ENCODE measurements at places on chromosomes 5 and 9. TPM values are rescaled to one million over a fixed set of nuclear protein-coding genes. Genes with fewer than 3 reads are reported as not detected.

DNA sequence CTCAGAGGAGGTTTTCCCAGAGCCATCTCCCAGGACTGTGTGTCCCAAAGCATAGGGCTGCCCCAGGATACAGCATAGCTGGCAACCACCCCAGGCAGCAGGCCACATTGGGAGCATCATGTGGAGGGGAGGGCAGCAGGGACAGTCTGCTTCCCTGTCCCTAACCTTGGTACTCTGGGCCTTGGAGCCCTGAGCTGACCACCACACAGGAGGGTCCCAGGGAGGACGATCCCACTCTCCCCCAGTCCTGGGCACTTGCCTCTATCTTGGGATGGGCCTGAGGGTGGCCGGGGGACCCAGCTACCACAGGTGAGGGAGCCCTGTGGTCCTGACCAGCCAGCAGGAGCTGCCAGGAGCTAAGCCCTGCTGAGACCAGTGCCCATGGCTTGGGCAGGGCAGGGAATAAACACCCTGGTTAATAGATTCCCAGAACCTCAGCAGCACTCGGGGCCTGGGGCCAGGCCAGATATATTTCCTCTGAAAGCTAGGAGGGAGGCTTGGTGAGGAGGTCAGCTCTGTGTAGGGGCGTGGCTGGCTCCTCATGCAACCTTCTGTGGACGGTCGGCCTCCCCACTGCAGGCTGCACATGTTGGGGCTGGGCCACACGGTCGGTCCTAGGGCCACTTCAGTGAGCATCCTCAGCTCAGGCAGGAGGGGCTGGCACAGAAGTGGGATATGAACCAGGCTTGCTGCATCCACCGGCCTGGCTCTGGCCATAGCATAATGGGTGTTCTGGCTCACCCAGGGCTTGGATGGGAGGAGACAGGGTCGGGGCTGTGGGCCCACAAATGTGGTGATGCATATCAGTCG lies 4.2 kb downstream of the NINJ1 start:
- DNase-seq = no peak

Gene PCDHGB1
- total RNA-seq = 2.0 TPM

- DNase-seq = no peak
Measured at GRCh38 chr5:79456890-79457583, 56.9 kb downstream of the HOMER1 start.

DNA sequence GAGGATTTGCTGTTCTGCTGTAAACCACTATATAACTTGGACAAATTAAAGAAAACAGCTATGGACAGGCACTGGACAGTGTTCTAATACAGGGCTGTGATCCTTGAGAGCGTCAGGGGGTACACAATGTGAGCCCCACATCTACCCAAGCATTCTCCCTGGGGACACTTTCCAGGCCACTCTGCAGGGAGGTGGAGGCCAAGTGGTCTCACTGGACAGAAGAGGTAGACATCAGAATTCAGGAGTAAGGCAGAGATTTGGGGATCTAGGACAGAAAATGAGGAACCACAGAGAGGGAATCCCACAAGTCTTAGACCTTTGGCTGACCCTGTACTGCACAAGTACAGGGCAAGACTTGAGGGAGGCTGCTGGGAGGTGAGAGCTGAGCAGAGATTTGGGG lies 3.8 kb upstream of the IGFBPL1 start:
- DNase-seq = no peak

Gene HAVCR2
- not detected for total RNA-seq

- no peak for DNase-seq
Measured at GRCh38 chr9:81566074-81566698, 123.2 kb downstream of the TLE1 start.

Gene CDX1
- not detected for total RNA-seq

DNA sequence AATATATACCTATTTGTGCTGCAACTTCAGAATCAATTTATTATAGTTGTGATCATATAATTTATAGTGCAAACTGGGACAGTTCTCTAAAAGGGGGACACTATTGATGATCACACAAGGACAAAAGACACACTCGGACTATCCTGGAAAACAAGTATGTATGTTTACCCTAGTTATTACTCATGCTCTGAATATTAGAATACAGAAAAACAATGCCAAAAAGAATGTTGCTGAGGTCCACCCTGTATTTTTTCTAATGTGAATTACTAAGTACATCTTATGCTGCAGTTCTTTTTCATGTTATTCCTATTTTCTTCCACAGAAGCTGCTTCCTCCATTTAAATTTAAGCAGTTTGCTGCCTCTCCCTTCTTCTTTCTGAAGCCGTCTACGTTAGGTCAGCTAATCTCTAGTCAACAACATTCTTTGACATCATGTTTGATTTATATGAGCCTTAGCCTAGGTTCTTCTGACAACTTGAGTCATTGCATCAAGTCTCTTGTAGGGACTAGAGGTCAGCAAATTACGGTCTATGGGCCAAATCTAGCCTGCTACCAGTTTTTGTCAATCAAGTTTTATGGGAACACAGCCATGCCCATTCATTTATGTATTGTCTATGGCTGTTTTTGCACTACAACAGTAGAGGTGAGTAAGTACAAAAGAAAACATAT lies 40.1 kb upstream of the PPP3R2 start:
- DNase-seq = no peak

DNA sequence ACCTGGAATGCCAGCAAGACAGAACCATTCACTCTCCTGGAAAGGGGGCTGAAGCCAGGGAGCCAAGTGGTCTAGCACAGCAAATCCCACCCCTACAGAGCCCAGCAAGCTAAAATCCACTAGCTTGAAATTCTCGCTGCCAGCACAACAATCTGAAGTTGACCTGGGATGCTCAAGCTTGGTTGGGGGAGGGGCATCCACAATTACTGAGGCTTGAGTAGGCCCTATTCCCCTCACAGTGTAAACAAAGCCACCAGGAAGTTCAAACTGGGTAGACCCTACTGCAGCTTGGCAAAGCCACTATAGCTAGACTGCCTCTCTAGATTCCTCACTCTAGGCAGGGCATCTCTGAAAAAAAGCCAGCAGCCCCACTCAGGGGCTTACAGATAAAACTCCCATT lies 17.3 kb downstream of the RIGI start:
- DNase-seq = no peak
